Fibroblast of the aortic adventitia (primary cell): ENCODE measurements at places on chromosomes 1 and 21.

DNA sequence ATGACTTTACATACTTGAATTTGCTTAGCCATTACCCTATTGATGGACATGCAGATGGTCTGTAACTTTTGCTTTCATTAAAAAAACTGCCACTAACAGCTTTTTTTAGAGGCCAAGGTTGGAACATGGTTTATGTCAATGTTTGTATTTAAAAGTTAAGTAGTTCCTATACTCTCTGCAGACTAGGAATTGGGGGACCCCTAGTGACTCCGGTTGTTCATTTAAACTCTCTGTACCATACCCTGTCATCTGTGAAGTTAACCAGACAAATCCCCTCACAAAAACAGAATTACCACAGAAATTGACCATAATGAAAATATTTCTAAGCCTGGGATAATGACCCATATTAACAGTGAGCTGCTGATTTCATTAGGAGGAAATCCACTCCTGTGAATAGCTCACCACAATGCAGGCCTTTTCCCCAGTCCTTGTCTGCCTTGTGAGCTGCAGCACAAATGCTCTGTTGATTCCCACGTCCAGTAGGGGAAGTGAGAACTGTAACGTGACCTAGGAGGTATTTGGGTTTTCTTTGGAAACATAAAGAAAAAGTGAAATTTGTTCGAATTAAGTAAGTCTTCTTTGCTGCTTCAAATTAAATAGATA lies 30.2 kb upstream of the CD101 start:
- no peak for DNase-seq

DNA sequence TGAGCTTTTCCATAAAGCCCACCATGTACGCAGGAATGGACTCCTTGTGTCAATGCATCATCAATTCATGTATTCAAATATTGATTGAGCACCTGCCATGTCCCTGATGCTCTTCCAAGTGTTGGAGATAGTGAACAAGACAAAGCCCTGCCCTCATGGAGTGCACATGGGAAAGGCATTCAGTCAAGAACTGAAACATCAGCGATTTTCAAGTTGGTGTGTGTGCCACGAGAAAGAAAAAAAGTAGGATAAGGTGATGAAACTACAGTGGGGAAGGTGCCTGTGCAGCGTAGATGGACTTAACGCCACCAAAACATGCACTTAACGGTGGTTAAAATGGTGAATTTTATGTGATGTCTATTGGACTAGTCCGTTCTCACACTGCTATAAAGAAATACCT lies 432.7 kb upstream of the VAMP3 start:
- DNase-seq = no peak

DNA sequence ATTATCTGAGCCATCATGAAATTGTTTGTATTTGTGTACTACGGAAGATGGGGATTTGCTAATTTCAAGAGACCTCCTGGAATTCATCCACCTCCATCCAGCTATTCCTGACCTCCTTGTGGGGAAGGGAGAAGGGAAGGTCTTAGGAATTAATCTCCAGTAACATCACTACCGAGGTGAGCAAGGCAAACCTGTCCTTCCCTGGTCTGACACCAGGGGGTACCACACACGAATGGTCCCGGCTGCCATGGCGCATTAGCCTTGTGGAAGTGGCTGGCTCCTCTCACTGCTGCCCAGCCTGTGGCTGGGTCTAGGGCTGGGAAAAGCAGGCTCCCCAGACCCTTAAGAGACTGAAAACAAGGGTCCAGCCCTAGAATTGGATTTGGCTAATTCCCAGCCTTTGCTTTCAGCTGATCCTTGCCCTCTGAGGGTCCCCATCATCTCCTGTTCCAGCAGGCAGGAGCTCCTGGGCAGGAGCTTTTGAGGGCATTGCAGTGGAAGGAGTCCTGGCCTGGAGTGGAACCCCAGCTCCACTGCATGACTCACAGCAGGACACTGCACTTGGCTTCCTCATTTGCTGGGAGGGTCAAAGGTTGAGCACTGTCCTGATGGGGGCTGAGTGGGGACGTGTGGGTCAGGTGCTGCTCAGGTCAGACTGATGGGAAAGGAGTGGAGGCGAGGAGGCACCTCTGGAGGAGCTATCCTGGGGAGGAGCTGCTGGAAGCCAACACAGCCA lies 34.8 kb downstream of the RIMS3 start:
- peak; percentile 9 for DNase-seq

- DNase-seq = no peak
Observed at GRCh38 chr1:154481053-154481452, 21.0 kb upstream of the TDRD10 start.

DNA sequence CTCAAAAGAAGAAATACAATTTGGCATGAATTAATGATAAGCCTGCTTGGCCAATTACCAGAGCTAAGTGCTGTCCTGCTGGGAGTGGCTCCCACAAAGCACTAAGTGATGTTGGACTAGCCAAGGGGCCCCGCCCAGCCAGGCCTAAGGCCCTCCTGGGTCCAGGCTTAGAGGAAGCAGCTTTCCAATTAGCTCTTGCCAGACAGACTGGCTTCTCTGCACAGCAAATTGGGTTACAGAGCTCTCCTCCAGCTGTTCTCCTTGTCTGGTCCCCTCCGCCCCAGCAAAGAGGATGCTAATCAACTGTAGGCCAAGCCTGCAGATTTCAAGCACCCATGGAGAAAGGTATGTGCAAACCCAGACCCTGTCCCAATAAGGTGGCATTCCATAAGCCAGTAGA lies 151.9 kb downstream of the DMRTA2 start:
- no peak for DNase-seq

DNA sequence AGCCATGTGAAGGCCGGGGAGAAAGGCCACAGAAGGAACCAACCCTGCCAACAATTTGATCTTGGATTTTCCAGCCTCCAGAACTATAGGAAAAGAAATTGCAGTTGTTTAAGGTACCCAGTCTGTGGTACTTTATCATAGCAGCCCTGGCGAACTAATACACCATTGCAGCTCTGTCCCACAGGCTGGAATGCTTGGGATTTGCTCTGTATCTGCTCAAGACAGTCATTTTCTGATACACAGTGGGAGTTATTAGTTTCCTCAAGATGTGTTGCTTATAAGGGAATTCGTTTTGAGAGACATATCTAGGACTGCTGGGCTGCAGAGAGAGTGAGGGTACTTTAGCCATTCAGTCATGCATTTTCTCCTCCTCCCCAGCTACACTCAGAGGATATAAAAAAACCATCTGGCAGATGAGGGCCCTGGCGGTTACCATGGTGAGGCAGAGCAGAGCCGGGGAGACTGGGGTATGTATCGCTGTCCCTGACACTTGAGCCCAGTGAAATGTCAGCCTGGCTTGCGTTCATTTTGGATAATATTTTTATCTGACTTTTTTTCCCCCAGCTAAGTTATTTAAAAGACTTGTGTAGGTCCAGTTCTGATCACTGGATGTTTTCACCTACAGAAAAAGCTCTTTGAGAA lies 104.6 kb downstream of the DIRAS3 start:
- no peak for DNase-seq

- DNase-seq = peak; percentile 44
Observed at GRCh38 chr1:110051262-110051648, 16.8 kb downstream of the STRIP1 start.

DNA sequence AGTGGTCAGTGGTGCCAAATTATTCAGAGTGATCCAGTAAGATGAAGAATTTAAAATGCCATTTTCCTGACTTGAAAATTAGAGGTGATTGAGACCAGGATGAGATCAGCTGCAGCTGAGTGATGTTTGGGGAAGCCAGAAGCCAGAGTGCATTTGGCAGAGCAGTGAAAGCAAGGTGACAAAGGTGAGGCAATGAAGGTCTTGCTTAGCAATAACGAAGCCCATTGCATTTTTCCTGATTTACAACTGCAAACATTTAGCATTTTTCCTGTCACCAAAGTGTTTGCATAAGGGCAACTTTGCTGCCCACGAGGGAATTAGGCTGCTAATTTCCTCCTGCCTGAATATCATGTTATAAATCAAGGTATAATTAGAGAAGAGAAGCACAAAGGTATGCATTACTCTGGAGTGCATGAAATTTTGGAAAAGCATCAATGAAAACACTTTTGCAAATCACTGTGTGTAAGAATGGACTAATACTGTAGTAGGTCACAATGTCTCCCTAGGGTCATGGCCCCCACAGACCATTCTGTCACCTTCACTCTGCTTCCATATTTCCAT lies 188.2 kb upstream of the LYPLAL1 start:
- no peak for DNase-seq

GRCh38 chr1:176987016-176987415 lies 177.5 kb downstream of the ASTN1 start:
- DNase-seq = peak; percentile 10

- no peak for DNase-seq
Observed at GRCh38 chr1:195686764-195687163, 921.5 kb downstream of the KCNT2 start.

DNA sequence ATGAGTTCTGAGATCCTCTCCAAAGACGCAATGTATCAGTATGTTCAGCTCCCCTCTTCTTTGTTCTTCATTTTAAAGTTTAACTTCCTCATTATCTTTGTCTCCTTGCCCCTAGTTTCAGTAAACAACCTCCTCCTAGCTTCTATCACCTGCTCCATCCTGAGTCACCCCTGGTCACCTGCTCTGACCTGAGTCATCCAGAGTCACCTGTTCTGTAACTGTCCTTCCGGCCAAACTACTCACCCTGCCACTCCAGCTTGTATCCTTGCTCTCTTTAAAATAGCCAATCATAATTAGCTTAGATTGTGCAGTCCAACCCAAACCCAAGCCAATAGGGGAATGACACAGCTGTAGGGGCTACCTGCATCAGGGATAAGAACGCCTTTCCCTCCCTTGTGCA lies 332.0 kb downstream of the OLFM3 start:
- no peak for DNase-seq

DNA sequence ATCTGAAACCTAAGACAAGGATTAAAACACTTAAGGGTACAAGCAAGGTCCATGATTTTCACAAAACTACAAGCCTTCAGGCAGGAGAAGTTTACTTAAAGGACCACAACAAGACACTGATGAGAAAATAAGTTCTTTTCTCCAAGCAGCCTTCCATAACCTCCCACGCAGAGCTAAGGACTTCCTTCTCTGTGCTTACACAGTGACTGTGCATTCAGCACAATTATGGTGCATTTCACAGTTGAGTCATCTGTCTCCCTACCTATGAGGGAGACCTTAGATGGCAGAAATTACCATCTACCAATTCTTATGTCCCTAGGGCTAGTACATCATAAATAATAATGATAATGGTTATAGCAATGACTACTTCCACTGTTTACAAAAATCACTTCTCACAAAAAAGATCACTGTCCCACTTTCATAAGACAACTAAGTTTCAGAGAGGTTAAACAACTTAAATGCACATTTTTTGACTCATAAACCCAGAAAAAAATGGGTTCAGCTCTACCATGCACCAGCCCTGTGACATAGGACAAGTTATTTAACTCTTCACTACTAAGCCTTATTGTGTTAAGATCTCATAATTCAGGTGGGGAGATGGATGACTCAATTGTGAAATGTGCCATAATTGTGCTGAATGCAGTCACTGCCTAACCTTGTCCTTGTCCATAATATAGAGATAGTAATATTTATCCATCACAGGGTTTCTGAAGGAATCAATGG lies 45.3 kb downstream of the TARBP1 start:
- DNase-seq = peak; percentile 40

- DNase-seq = no peak
Observed at GRCh38 chr1:1354271-1355247, 3.8 kb downstream of the MXRA8 start.

- peak; percentile 42 for DNase-seq
Observed at GRCh38 chr1:230067419-230067870, 407 bp downstream of the GALNT2 start.

DNA sequence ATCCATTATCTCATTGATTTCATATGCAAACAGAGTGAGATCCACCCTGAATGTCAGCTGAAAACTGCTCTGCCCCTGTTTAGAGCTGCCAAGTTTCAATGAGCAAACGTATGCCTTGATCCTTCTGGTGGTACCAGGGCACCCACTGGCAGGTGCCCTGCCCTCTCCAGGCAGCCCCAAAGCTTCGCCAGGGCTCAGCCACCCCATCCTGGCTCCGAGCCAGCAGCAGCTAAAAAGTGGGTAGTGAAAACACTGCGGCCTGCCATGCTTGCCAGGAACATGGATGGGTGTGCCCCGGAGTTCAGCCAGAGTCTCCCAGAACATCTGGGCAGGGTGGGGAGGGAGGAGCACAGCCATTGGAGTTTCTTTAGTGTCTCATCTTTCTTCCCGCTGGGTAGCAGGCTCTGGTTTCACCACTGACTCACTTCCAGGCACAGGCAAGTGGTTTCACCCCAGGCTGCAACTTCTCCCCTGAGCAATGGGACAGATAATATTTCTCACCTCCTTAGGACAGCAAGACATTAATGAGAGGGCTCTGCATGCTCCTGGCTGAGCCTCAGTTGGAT lies 8.1 kb upstream of the LMX1A start:
- peak; percentile 59 for DNase-seq

DNA sequence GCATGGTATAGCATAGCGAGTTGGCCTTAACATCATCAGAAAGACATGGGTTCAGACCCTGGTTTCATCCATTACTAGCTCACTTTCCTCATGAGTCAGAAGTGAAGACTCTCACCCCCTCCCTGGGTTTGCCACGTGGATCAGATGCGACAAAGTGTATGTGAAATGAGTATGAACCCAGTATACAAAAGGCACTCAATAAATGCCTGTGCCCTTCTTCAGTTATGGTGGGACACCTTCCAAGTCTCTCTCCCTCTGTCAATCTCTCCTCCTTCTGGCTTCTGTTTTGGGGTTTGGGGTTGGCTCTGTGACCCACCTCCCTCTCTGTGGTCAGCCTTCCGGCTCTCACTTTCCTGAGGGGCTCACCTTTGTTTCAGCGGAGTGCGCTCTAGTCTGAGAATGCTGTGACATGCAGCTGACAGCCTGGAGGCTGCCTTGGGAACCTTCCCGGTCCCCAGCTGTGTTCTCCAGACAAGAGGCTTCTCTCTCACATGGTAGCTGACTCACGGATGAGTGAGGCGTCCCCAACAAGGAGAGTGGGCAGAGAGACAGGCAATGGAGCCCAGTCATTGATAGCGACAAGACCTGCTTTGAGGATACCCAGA lies 155.0 kb upstream of the EDN2 start:
- no peak for DNase-seq

GRCh38 chr1:11768821-11769220 lies 6.8 kb downstream of the C1orf167 start:
- DNase-seq = no peak

DNA sequence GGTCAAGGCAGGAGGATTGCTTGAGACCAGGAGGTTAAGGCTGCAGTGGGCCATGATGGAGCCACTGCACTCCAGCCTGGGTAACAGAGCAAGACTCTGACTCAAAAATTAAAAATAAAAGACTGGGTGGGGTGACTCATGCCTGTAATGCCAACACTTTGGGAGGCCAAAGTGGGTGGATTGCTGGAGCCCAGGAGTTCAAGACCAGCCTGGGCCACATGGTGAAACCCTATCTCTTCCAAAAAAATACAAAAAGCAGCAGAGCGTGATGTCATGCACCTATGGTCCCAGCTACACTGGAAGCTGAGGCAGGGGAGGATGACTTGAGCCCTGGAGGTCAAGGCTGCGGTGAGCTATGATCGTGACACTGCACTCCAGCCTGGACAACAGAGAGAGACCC lies 44.4 kb upstream of the COX20 start:
- no peak for DNase-seq

- DNase-seq = no peak
Observed at GRCh38 chr1:82387012-82387366, 586.3 kb downstream of the ADGRL2 start.
